ENCODE measurements at places on chromosomes 2 and 18. TPM values are rescaled to one million over a fixed set of nuclear protein-coding genes. Genes with fewer than 3 reads are reported as not detected.

GRCh38 chr2:68740400-68740914, 5.8 kb downstream of the ARHGAP25 start:
- no peaks in the 10 kb centered on the region for H3K36me3 ChIP-seq
- no peak for DNase-seq
- H3K27ac ChIP-seq: no peak overlapping the region
- H3K4me1 ChIP-seq: peaks cover 18% of the 10 kb centered on the region

DNA sequence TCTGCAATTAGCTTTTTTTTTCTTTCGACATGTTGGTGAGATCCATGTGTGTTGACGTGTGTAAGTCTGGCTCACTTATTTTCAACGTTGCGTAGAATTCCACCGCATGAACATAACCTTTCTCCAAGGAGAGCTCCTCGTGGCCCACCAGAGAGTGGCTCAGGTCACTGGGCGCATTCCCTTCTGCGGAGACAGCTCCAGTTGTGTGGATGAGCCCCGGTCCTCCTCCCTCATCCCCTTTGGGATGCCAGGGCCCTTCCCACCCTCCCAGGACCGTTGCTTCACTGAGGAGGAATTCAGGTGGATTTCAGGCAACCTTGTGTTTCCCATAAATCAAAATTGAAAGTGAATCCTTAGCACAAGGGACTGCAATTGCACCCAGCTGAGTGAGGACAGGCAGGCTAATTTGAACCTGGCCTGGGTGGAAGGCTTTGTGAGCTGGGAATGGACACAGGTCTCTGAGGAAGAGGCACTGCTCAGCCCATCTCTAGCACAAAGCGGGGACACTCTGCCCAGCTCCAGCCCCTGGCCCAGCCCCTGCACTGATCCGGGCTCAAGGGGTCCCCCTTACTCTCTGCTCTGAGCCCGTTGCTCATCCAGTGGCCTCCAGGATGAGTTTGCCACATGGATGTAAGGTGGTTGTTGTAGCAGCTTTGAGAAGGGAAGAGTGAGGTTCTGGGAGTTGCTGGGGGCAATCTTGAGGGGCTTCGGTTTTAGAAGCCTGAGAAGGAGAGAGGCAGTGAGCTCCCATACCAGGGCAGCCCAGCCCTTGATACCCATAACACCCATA, 57.8 kb upstream of the HAAO start:
- H3K4me3 ChIP-seq: no peak overlapping the region
- H3K4me1 ChIP-seq: no peaks in the 10 kb centered on the region
- H3K27ac ChIP-seq: no peak overlapping the region
- DNase-seq: no peak

- H3K4me1 ChIP-seq: no peaks in the 10 kb centered on the region
- H3K27me3 ChIP-seq: no peaks in the 10 kb centered on the region
- no peak overlapping the region for H3K27ac ChIP-seq
Observed at GRCh38 chr18:5879479-5879882, 15.8 kb downstream of the TMEM200C start.

The GAL3ST2 gene
- 1.5 TPM for total RNA-seq

- no peak for DNase-seq
- H3K27ac ChIP-seq: no peak overlapping the region
- no peaks in the 10 kb centered on the region for H3K36me3 ChIP-seq
Observed at GRCh38 chr2:219388907-219389156, 1.1 kb upstream of the DNPEP start.

The COLEC12 gene
- 4.0 TPM for total RNA-seq

DNA sequence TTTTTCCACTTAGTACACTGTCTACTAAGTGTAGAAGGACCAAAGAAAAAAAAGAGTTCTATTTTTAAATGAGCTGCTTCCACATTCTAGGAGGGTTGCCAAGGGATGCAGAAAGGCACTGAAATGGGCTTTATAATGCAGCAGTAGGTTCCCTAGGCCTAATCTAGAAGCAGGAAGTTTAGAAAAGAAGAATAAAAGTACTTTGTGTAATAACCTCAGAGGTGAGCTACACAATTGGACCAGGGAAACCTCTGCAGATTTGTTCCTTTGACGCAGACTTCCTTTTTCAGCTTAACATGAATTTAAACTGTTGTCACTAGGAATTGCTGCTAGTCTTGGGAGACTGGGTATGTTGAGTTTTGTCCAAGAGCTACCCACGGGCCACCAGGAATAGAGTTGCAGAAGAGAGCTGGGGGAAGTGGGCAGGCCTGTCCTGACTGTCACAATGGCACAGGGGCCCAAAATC, 34.6 kb upstream of the RAB1A start:
- H3K4me3 ChIP-seq: no peak overlapping the region
- no peaks in the 10 kb centered on the region for H3K36me3 ChIP-seq
- H3K4me1 ChIP-seq: no peaks in the 10 kb centered on the region
- H3K27ac ChIP-seq: no peak overlapping the region
- H3K27me3 ChIP-seq: no peaks in the 10 kb centered on the region
- no peak for DNase-seq

The IL1R2 gene
- not detected for total RNA-seq

The RALBP1 gene
- total RNA-seq: 64.9 TPM

Measured in GM23338 (cell line).